ENCODE measurements at places on chromosomes 5 and 9.

- DNase-seq: peak; percentile 25
Measured at GRCh38 chr5:124162767-124163532, 583.5 kb downstream of the ZNF608 start.

GRCh38 chr5:14228219-14228618 is 85.1 kb downstream of the TRIO start:
- DNase-seq: peak; percentile 74

GRCh38 chr9:21661626-21662025 is 140.8 kb upstream of the MTAP start:
- DNase-seq: no peak

DNA sequence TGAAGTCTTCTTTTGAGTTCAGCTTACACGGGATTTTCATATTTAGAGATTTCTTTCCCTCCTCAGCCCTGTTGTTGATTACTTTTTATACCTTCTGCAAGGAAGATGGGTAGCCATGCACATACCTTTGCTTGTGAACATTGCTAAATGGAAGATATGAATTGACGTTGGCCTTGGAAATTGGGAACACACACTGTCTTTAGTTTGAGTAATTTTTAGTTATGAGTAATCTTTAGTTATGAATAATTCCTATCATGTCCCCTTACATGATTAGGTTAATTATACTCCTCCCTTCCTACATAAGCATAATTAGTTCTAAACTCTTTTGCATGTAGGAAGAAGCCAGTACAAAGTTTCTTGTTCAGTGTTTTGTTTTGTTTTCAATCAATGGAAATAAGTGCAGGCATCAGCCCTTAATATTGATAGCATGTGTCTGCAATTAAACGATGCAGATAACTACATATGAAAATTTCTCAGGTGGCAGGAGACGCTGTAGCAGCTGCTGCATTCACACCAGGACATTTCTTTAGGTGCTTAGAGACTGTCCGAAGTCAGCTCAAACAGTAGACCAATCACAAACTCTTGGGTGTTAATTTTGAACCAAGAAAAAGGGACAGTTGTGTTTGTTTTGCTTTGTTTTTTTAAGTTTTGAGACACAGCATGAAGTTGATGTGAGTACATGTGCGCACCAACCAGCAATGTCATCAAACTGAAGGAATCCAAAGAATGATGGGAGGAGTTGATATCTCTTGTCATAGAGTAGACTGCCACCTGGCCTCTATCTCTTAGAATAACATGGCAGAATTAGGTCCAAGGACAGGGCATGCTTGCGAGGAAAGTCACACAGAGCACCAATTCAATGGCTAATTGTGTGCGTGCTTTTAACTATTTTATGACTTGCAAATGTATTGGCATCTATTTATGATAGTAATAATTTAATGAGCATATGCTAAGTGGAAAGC is 51.4 kb downstream of the SMARCA2 start:
- DNase-seq: peak; percentile 64

DNA sequence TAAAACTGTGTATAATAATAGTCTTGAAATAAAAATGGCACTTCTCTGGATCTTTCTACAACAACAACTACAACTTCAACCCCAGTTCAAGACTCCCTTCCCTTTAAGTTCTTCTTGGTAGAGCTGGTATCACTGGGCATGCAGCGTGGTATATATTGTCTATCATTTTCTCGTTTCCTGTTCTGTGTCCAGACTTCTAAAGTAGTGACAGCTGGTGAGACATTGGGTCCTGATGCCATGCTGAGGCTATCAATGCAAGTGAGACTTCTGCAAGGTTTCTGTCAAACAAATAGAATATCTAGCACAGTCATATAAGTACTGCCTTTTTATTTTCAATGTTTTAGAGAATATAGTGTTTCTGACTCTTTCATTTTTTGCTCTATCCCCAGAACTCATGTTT is 123.0 kb upstream of the GRIN3A start:
- no peak for DNase-seq

- no peak for DNase-seq
Measured at GRCh38 chr5:35622974-35623373, 5.3 kb downstream of the SPEF2 start.
